ENCODE measurements at places on chromosomes 1 and 21.
A peak's percentile ranks its signal among the peaks of the same experiment; 100 is the strongest.

DNA sequence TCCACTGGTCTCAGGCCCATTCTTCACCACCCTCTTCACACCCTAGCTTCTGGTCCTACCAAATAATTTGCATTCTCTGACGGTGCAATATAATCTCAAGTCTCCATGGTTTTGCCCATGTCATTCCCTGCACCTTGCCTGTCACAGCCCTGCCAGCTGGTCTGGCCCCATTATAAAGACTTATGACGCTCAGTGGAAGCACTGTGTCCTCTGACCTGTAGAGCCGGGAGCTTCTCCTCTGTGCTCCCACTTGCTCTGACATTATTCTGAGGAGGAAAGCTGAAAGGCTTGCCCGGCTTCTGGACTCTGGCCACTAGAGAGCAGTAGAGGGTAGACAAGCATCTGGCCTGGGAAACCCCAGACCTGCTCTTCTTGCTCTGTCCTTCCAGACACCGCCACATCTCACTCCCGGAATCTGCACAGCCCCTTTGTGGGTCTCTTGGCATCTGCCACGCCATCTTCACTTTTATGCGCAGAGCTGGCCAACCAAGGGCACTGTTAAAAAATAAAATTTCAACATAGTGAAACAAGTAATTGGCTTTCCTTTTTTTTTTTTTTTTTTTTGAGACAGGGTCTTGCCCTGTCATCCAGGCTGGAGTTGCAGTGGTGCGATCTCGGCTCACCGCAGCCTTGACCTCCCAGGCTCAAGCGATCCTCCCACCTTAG, 44.4 kb downstream of the NENF start:
- peak; percentile 90 for DNase-seq

- no peak for DNase-seq
Measured at GRCh38 chr1:170678027-170678600, 14.2 kb downstream of the PRRX1 start.

- no peak for DNase-seq
Measured at GRCh38 chr21:44456915-44457736, 1.8 kb downstream of the LRRC3 start.

GRCh38 chr1:16137890-16138467, 17.9 kb downstream of the EPHA2 start:
- no peak for DNase-seq

- DNase-seq: no peak
Measured at GRCh38 chr1:16459352-16459925, 18.9 kb downstream of the NECAP2 start.

DNA sequence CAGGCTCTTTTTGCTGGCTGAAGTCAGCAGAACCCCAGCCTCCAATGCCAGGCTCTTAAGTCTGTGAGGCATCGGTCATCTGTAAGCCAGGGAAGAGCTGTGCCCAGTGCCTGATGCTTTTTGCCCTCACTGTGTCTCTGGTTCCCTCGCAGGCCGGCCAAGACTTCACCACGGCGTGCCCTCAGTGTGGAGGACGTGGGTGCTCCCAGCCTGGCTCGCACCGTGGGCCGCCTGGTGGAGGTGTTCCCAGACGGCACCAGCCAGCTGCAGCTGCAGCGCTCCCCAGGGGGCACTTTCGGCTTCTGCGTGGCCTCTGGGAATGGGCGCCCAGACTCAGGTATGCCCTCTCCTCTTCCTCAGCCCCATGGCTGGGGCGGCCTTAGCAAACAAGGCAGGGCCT, 32.5 kb downstream of the KIAA1614 start:
- DNase-seq: no peak

DNA sequence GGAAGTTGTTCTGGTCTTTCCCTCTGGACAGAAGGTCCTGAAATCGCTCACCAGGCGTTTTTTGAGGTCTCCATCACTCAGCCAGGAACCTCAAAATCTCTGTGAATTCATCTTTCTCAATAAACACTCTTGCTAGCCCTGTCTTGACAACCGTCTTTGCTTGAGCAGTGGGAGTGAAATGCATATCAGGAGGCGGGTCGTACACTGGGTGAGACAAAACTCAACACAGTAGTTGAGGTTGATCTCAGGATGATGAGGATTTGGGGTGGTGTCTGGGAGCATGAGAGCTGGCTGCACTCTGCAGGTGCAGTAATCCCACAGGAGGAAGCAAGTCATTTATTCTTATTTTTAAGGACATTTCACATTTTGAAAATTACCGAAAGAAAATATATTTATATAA, 1.9 kb downstream of the GPR25 start:
- no peak for DNase-seq

GRCh38 chr1:200625381-200625824, 4.9 kb upstream of the KIF14 start:
- DNase-seq: peak; percentile 56

GRCh38 chr1:59261537-59261936, 35.4 kb upstream of the FGGY start:
- no peak for DNase-seq

- no peak for DNase-seq
Measured at GRCh38 chr1:40393173-40393572, 19.6 kb downstream of the SMAP2 start.

DNA sequence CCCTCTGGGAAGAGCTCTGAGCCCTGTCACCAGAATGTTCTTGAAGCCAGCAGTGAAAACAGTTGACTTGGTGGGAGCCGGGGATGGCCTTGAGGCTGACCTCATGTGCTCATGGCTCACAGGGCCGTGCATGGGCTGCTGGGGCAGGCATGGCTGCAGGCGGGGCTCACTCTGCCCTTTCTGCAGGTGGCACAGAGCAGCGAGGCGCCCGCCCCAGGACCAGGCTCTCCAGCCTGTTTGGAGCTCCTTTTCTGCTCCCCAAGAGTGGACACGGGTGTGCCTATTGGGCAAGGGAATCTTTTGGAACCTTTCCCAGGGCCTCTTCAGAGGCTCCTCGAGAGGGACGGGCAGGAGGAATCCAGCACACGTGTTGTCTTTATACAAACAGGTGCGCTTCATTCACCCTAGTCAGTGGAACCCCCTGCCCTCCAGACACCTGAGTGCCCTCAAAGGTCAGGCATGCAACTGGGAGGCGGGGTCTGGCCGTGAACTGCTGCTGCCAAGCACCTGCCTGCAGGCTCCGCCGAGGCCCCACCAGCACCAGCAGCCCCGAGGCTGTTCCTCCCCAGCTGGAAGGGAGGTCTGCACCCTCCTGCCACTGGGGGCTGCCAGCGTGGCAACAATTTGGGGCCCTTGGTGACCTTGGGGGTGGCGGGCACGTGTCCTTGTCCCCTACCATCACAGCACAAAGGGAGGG, 2.6 kb upstream of the TTC34 start:
- no peak for DNase-seq

- DNase-seq: peak; percentile 94
Measured at GRCh38 chr1:214901718-214902117, 180.8 kb upstream of the KCNK2 start.

DNA sequence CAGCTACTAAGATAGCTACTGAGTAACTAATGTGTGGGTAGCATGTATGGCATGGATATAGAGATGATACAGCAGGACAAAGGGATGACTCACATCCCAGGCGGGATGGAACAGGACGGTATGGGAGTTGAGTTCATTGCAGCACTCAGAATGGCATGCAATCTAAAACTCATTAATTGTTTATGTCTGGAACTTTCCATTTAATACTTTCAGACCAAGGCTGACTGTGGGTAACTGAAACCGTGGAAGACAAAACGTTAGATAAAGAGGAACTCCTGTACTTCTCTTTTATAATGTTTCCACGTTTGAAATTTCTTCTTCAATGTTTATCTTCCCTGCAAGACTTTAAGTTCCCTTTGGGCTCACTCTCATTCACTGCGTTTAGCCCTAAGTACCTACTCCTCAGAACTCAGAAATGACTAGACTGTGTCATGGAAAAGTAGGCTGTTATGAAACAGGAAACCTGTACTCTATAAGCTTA, 151.9 kb downstream of the MAGI3 start:
- DNase-seq: peak; percentile 87

- DNase-seq: no peak
Measured at GRCh38 chr1:242241936-242242335, 243.0 kb upstream of the MAP1LC3C start.

DNA sequence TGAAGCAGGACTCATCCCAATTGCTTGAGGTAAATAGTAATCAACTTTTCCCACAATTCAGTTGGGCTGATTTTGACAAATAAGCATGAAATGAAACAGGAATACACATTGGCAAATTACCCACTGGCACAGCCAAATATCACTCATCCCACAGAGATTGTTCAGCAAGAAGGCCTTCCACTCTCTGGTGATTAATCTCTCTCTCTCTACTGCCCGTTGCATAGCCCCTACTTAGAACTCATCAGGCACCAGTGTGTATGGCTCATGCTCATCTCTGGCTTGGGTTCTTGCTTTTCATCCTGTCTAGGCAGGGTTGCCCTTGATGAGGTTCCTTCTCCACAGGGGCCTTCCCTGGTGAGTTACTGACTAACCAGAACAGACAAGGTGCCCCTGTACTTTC, 1.1 kb downstream of the BSDC1 start:
- peak; percentile 56 for DNase-seq

DNA sequence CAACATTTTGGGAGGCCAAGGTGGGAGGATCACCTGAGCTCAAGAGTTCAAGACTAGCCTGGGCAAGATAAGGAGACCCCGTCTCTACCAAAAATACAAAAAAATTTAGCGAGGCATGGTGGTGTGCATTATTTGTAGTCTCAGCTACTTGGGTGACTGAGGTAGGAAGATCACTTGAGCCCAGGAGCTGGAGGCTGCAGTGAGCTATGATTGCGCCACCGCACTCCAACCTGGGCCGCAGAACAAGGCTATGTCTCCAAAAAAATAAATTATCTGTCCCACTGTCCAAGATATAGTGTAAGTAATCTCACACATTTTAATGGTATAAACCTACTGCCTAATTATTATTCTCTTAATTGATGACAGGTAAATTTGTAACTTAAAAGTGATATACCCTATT, 12.8 kb downstream of the ARID4B start:
- DNase-seq: no peak

GRCh38 chr1:168794057-168794456, 65.1 kb upstream of the DPT start:
- no peak for DNase-seq

GRCh38 chr1:233295237-233295974, at the start of gene PCNX2:
PCNX2 (minus strand) TSS chr1:233295725; CDS start chr1:233295478, 247 bp downstream.
- DNase-seq: peak; percentile 78

GRCh38 chr21:27569831-27570230, 602.9 kb upstream of the ADAMTS5 start:
- DNase-seq: peak; percentile 64

- peak; percentile 10 for DNase-seq
Measured at GRCh38 chr1:8482979-8483381, 165.1 kb downstream of the SLC45A1 start.

- no peak for DNase-seq
Measured at GRCh38 chr1:2135941-2136340, 58.6 kb downstream of the FAAP20 start.

GRCh38 chr1:177984136-177984525, 14.3 kb upstream of the SEC16B start:
- DNase-seq: peak; percentile 92

DNA sequence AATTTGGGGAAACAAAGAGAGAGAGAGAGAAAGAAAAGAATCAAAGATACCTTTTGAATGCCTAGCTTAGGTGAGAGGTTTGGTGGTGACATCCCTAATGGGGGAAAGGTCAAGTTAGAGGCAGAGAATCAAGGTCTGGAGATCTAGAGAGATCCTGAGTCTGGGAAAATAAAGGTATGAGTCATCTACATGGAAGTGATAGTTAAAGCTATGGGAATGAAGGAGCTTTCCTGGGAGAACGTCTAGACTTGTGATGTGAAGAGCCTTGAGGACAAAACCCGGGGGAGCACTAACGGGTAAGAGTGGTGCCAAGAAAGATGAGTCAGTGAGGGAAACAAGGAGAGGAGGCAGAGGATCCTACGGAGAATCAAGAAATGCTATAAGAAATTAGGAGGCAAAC, 110.8 kb upstream of the RUNX1 start:
- peak; percentile 78 for DNase-seq

DNA sequence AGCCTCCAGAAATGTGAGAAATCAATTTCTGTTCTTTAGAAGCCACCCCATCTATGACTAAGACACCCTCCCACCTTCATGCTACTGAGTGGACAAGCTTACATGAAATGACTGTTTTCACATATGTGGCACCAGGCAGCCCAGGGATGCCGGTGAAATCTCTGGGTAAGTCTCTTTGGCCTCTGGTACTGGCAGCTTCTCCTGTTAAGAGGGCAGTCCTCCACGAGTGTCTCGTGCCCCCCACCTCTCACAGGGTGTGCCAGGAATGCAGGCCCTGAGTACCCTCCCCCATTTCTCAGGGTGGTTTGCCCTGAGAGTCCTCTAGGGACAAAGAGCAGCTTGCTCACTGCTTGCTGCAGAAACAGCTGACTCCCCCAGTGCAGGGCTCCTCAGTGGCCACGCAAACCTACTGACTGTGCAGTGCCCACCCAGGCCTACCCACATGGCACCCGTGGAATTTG, 3.2 kb upstream of the PRXL2B start:
- DNase-seq: no peak

DNA sequence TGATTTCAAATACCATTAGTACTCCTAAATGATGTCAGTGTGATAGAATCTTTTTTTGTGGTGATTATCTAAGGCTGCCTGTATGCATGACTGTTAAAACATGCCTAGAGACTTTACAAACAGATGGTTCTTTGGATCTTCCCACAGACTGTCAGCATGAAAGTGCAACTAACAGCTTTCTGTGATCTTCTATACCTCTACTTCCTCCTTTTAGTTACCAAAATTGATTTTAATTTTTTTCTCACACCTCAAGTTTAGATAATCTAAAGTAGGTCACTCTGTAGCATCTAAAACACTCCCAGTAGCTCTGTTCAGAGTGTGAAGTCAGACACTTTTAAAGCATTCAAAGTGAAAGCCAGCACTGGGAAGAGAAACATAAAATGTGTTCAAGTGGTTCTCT, 534.5 kb downstream of the PTPRC start:
- DNase-seq: peak; percentile 24

- peak; percentile 58 for DNase-seq
Measured at GRCh38 chr1:17215545-17215890, 10.6 kb downstream of the PADI1 start.

GRCh38 chr1:51444096-51444495, 75.0 kb downstream of the EPS15 start:
- no peak for DNase-seq

DNA sequence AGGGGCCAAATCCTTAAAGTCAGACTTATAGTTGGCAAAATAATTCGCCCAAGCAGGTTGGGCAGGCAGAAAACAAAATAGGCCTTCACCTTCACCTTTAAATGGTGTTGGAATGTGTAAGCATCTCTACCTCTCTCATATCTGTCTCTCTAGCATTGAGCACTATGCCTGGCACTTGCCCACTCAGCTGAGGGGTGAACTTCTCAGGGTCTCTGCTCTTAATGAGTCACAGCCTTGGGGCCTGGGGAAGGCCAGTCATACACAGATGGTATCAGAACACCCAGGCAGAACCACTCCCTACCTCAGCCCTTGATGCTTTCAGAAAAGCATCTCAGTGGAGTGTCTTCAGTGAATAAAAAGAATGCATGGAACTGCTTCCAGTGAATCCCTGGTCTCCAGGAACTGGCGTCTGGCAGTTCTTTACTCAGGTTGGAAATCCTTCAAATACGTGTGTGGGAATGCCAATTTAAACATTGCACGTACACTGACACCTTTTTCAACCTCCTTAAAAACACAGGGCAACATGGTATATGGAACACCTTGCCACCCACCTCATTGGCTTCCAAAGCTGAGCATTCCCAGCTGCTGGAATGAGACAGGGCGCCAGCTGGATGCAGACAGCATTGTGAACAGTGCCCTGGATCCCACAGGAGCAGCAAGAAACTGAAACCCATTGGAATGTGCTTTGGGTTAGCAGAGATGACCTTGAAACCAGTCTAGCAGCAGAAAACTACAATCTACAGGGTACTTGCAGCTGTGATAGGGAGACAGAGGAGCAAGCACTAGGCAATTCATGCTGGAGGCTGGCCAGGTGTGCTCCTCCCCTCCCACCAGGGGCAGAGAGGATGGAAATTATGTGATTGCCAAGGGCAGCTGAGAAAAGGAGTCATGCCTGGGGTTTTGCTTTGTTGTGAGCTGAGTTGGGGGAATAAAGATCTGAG, 30.0 kb downstream of the ZNF697 start:
- DNase-seq: peak; percentile 39
